ENCODE measurements at places on chromosomes 7 and 10.

DNA sequence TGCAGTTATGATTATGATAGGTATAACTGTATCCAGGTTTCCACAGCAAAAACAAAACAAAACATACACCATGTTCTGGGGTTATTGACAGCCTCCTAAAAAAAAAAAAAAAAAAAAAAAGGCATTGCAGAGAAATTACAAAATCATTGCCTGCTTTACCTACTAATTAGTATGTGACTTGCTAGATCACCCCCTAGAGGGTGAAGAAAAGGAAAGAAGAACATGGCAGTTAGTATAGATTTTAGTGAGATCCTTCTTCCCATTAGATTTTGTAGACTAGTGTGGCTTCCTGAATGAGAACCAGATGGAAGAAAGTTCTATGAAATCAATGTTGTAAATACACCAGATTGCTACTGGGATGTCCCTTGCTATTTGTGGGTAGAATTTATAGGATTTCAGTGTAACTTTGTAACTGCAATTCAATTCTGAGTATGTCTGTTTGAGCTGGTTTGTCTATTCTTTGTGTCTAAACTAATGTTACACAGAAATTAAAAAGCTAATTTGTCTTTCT, 24.0 kb upstream of the AGBL3 start:
- DNase-seq: no peak

DNA sequence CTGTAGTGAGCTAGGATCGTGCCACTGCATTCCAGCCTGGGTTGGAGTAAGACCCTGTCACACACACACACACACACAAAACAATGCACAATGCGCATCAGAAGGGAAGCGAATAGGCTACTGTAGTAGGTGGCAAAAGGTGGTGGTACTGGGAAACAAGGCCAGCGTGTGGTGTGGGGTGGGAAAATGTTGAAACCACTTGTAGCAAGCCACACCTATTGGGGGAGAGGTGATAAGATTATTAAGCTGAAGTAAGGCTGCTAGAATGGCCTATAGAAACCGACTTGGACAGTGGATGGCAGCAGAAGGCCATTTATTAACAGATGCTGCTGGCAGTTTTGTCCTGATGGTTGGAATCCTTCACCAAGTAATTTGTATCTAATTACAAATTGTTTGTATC, 7.2 kb upstream of the CHCHD1 start:
- DNase-seq: no peak

- no peak for DNase-seq
Measured at GRCh38 chr7:28161331-28161730, 19.3 kb downstream of the JAZF1 start.

DNA sequence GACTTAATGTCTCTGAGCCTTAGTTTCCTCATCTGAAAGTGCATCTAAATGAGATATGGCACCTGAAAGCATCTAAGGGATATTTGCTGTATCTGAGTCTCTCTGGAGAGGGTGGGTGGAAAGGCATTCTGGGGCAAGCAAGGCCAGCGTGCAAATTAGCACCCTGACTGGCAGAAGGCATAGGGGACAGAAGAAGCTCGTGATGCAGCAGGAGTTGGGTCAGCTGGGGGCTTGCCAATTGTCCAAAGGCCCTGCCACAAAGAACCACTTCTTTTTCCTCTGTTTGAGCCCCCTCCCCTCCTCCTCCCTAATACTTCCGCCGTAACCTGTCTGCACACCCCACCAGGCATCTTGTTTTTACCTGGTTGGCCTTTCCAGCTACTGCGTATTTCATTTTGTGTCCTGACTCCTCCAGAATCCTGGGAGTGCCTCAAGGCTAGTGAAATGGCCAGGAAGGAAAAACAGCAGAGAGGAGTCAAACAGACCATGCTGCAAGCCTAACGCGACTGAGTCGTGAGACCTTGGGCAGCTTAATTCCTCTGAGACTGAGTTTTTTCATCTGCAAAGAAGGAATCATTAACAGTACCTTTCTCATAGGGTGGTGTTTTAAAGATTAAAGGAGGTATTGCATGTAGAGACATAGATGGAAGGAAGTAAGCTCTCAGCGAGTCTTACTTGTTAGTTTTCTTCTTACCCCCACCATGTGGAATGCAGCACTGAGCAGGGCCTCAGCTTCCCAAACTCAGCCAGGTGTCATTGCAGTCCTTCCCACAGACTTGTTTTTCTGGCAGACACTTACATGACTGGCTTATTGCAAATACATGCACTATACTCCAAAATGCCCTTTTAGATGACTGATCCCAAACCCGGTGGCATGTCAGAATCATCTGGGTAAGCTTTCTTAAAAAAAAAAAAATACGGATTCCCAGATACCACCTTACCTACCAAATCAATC, 49.1 kb upstream of the MXI1 start:
- no peak for DNase-seq

DNA sequence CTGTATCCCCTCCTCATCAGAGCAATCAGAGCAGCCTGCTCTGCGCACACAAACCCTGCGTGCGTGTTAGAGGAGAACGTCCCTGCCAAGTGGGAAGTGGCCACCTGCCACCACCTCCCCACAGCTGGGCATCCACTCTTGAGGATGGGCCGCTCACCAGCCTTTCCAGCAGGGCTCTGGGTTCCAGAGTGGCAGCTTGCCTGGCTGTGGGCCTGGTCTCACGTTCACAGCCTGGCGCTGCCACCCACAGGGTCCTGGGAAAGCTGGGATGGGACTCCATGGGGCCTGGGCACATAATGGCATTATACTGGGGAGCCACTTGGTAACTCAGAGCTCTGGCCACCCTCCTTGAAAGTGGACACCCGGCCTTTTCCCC, 151.1 kb upstream of the PPP2R2D start:
- no peak for DNase-seq

Data from NCI-H2107 (cell line).